Umbilical cord (tissue), 2 donors: ENCODE measurements at places on chromosomes 16 and 17. TPM values are rescaled to one million over a fixed set of nuclear protein-coding genes. Genes with fewer than 3 reads are reported as not detected.

The MYH3 gene
- total RNA-seq, result 12.0 TPM

The ANKRD11 gene
- total RNA-seq, result 43.8 TPM

The NKD1 gene
- 7.9 TPM for total RNA-seq

The TMEM88 gene
- 1.7 TPM for total RNA-seq

The RMI2 gene
- total RNA-seq, result 17.1 TPM

The FN3K gene
- 3.4 TPM for total RNA-seq

The TMEM107 gene
- 30.6 TPM for total RNA-seq

The PLLP gene
- total RNA-seq, result 0.24 TPM

The C1QTNF1 gene
- total RNA-seq, result 41.7 TPM

The SCNN1B gene
- total RNA-seq, result 1.2 TPM

The KRT36 gene
- 1.9 TPM for total RNA-seq

The KRTAP2-1 gene
- total RNA-seq, result not detected

The EVPLL gene
- 0.24 TPM for total RNA-seq
